ENCODE measurements at places on chromosomes 12 and 14. TPM values are rescaled to one million over a fixed set of nuclear protein-coding genes. Genes with fewer than 3 reads are reported as not detected.

The IAPP gene
- not detected for total RNA-seq

The GZMH gene
- not detected for total RNA-seq

- DNase-seq = peak; percentile 41
Measured at GRCh38 chr12:85468356-85469157, 188.5 kb downstream of the ALX1 start.

GRCh38 chr14:36870776-36871175 lies 209.1 kb downstream of the PAX9 start:
- no peak for DNase-seq

GRCh38 chr12:116266168-116266601 lies 11.3 kb downstream of the MED13L start:
- no peak for DNase-seq

- DNase-seq = peak; percentile 17
Measured at GRCh38 chr12:19482551-19483109, 43.3 kb downstream of the AEBP2 start.

- no peak for DNase-seq
Measured at GRCh38 chr14:71348394-71348793, 441.1 kb downstream of the PCNX1 start.

DNA sequence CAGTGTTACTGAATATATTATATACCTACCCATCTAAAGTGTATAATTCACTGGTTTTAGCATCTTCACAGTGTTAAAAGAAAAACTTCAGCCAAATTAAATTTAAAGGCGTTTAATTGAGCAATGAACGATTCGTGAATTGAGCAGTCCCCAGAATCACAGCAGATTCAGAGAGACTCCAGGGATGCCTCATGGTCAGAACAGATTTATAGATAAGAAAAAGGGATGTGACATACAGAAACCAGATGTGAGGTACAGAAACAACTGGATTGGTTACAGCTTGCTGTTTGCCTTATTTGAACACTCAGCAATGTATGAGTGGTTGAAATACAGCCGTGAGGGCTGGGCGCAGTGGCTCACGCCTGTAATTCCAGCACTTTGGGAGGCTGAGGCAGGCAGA lies 84.6 kb downstream of the WNK1 start:
- no peak for DNase-seq

DNA sequence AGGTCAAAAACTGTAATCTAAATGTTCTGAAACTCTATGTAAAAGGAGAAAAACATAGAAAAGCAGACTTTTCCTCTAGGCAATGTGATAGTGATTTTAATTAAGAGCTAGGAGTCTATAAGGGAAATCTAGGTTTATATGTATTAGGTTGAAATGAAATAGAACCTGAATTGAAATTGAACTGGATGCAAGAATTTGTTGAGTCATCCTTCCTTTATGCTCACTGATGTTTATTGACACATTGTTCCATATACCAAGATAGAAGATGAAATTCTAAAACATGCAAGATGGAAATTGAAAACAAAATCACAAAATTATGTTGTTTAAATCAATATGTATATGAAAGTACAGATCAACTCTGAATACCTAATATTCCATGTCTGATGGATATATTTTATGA lies 170.4 kb upstream of the FLRT2 start:
- DNase-seq = no peak

DNA sequence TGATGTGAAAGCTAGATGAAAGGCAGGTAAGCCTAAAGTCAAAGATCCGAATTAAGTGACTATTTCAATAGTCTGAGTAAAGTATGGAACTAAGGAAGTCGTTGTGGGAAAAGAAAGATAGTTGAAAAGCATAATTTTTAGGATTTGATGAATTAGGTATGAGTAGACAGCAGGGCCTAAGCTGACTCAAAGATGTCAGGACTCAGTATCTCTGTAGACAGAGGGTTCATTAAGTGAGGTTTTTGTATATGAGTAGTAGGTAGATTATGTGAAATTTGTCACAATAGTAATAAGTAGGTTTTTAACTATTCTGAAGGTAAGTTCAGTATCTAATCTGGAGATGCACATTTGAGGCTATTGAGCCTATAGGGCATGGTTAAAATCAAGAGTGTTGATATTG lies 196.4 kb downstream of the RASSF9 start:
- DNase-seq = no peak
